ENCODE measurements at places on chromosomes 1 and 21.

DNA sequence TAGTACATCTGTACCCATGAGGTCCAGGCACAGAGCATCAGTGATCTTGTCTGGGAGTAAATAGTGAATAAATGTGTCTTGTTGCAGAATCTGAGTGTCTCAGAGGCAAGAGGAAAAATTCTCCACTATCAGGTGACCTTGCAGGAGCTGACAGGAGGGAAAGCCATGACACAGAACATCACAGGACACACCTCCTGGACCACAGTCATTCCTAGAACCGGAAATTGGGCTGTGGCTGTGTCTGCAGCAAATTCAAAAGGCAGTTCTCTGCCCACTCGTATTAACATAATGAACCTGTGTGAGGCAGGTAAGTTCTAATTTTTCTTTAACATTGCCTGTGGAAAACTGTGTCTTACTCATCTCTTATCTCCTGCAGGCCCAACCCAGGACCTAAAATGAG, 43.1 kb downstream of the IL12RB2 start:
- no peak for DNase-seq

- no peak for DNase-seq
Observed at GRCh38 chr1:152580433-152580832, at the start of gene LCE3D. Gene LCE3D (minus strand): TSS chr1:152580516. CDS start chr1:152579936, 580 bp downstream.

DNA sequence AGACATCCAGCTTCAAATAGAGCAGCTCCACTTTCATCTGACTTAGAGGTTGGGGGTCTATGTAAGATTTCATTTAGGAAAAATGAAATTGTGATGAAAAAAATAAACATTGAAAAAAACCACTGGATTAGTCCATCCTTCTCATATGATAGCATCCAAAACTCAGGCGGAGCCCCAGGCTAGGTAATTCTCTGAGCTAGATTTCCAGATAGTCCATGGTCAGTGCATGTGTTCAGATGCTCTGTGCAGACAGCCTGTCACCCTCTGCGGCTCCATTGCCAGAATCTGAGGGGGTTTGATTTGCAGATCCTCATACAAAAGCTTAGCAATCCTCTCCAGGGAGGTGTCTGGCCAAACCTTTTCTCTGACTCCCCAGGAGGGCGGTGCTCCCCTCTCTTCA, 49.2 kb downstream of the C8B start:
- no peak for DNase-seq

DNA sequence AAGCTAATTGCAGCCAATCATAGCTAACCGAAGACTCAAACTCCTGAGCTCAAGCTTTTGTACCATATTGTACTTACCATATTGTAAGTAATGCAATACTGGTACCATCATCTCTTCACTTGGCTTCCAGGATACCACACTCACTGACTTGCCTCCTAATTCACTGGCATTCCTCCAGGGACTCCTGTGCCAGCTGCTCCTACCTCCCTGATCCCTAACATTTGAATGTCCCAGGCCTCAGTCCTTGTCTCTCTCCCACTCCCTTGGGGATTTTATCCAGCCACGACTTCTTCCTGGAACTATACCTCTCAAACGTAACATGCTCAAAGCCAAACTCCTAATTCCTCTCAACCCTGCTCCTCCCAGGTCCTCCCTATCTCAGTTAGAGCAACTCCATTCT, 33.8 kb downstream of the USP48 start:
- DNase-seq = no peak

- DNase-seq = no peak
Observed at GRCh38 chr1:163361123-163361934, 39.6 kb downstream of the NUF2 start.

DNA sequence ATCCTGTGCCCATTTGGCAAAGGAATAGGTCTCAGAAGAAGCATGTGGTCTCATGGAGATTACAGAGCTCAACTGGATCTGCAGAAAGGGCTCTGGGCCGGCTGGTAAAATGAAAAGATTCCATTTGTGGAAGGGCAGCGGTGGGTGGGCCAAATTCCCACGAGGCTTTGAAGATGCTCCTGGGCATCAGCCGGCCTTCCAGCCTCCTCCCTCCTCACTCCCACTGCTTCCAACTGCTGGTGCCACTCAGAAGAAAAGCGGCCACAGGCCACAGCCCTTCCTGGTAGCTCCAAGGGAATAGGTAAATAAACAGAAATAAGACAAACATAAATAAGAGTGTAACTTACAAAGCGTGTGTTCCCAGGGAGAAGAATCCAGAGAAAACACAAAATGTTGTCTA, 136.3 kb upstream of the SLC44A3 start:
- no peak for DNase-seq

DNA sequence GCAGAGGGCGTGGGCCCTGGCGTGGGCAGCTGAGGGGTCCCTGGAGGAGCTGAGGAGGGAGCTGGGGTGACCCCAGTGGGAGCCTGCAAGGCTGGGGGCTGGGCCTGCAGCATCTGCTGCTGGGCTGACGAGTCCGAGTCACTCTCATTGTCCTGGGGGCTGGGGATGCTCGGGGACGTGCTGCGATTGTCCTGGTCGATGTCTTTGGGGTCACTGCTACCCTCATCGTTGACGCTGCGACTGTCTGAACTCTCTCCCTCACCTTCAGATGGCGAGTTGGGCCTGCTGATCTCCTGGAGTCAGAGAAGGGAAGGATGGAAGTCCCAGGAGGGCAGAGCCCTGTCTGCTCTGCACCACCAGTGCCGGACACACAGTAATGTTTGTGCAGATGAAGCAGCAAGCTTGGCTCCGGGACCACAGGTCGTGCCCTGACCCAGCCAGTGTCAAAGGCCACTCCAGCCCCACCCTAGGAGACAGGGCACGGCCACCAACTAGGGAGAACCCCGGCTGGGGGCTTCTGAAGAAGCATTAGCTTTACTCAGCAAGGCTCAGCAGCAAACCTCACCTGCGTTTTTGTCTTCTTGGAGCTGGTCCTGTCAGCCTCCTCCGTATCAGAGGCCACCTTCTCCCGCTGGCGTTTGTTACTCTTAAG, 43.4 kb downstream of the SLC45A1 start:
- no peak for DNase-seq

GRCh38 chr1:30335389-30335996, 387.9 kb downstream of the MATN1 start:
- no peak for DNase-seq

GRCh38 chr1:20476265-20477038, 9.6 kb downstream of the CAMK2N1 start:
- no peak for DNase-seq

GRCh38 chr21:39616211-39616772, 3.6 kb downstream of the B3GALT5 start:
- DNase-seq = no peak

GRCh38 chr1:108067884-108068540, 103.0 kb upstream of the VAV3 start:
- DNase-seq = no peak

DNA sequence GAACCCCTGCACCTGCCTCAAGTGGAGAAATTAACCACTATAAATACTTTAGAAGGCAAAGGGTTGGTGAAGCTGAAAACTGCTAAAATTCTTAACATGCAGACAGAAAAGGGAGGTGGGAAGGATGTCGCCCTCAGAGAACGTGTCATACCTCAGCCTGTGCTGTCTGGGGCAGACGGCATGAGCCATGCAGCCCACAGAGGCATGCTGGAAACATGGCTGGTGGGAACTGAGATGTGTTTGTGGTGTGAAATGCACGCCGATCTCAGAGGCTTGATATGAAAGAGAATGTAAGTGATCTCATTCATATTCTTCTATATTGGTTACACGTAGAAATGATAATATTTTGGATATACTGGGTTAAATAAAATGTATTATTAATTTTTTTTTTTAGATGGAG, 16.3 kb downstream of the AGPAT3 start:
- DNase-seq = no peak

DNA sequence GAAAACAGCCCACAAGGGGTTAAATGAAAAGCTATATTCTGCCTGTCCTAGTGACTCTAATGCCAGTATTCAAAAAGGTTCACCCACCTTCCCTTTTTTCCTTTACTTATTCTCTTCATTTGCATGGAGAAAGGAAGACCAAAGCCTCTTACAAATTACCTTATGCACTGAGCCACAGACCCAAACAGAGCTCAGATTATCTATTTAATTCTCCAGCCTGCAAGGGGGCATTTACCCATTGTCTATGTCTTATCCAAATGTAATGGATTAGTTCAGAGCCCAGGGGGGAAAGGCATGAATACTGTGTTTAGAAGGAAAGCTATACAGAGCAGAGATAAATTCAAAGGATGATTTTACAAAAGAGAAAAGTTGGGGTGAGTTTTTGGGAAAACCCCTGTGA, 388.5 kb downstream of the OMA1 start:
- no peak for DNase-seq

DNA sequence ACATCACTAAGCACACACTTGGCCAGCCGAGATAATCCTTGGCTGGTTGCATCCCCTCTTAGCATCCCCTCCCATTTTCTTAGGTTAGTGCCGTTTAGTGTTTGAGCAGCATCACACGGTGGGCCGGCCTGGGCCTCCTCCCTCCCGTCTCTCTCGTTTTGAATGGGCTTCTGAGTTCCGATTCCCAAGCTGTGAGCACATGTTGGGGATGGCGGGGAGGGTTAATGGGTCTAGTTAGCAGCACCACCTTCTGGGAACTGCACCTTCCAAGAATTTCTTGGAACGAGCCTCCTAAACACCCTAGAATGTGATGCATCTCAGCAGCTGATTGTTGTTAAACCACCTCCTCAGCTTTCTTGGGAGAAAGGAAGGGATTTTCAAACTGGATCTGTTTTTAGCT, 73.3 kb downstream of the CNIH3 start:
- DNase-seq = no peak

DNA sequence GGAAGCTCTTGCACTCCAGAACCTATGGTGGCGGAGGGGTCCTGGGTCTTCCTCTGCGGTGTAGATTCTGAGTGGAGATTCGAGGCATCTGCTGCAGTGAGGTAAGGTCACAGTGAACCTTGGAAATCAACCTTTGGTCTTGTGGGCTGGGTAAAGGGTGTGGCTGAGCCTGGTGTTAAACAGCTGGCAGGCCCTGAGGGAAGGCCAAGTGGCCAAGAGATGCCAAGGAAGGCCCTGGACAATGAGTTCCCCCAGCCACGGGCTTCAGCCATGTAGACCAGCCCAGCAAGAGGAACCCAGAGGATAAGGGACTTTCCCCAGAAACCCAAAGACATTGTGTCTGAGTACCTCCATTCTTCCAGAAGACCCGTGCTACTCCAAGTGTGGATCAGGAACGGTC, 137.2 kb upstream of the ETS2 start:
- DNase-seq = no peak

GRCh38 chr1:163308811-163309210, 12.9 kb upstream of the NUF2 start:
- no peak for DNase-seq

DNA sequence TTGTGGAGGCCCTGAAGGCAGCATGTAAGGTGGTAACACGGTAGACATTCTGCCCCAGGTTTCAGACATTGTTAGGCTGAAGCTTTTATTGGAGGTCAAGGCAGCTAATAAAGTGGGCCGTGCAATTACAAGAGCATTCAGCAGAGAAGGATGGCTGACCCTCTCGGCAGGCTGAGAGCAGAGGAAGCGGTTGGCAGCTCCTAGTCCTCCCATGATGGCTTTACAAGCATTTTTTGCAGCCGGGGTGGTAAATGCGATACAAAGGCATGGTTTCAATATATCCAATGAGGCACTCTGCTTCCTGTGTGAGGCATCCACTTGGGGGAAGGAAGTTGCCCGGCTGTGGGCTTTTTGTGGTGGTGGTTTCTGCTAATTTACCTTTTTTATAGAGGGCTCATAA, 14.6 kb downstream of the KIF26B start:
- DNase-seq = no peak

GRCh38 chr1:67850611-67851075, 17.4 kb upstream of the GNG12 start:
- DNase-seq = no peak

- DNase-seq = no peak
Observed at GRCh38 chr1:56258371-56258770, 321.0 kb downstream of the PLPP3 start.

DNA sequence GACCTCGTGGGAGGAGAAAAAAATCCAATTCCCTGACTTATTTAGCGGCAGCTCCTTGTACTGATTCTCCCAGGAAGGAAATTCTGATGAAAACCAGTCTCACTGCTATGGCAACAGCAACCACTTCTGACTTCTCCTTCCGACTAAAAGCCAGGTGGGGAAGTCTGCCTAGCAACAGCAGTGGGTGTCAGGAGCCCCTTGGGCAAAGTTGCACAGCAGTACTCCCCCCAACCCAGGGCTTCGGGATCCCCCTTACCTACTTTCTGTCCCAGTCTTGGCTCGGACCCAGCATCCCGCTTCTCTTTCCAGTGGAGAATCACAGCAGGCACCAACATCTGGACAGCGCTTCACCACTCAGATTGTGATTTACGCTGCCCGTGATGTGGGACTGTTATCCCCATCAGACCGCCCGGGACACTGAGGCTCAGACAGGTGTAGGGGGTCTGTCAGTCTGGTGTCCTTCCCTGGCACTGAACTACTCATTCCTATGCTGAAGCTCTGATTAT, 24.6 kb downstream of the NKAIN1 start:
- no peak for DNase-seq

GRCh38 chr1:99548943-99549605, 96.8 kb upstream of the PALMD start:
- no peak for DNase-seq

DNA sequence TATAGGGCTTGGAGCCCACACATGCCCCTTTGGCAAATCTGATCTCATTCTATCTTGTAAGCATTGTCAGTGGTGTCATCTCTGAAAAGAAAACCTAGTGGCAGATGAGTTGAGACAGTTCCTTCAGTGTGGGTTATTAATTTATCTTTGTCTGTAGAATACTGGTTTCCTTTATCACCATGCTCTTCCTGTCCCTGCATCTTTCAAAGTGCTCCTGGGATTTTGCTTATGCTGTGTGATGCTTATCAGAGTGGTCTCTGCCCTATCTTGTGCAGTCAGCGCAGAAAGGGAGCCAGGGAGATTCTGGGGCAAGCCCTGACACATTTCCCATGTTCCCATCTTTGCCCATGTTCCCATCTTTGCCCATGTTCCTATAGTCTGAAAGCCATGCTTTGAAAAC, 402.9 kb downstream of the RWDD3 start:
- DNase-seq = no peak

GRCh38 chr1:3735688-3736087, 16.6 kb upstream of the CCDC27 start:
- DNase-seq = no peak

- DNase-seq = no peak
Observed at GRCh38 chr21:43273016-43273707, 104.4 kb downstream of the CRYAA start.

DNA sequence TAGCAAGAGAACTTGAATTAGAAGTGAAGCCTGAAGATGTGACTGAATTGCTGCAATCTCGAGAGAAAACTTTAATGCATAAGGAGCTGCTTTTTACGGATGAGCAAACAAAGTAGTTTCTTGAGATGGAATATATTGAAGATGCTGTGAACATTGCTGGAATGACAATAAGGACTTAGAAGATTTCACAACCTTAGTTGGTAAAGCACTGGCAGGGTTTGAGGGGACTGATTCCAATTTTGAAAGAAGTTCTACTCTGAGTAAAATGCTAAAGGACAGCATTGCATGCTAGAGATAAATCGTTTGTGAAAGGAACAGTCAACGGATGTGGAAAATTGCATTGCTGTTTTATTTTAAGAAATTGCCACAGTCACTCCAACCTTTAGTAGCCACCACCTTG, 69.5 kb downstream of the GDAP2 start:
- DNase-seq = no peak

Measured in stimulated activated naive CD4-positive, alpha-beta T cell (primary cell).